Nephron progenitor cell (in vitro differentiated cells): ENCODE measurements at places on chromosomes 4 and X.

DNA sequence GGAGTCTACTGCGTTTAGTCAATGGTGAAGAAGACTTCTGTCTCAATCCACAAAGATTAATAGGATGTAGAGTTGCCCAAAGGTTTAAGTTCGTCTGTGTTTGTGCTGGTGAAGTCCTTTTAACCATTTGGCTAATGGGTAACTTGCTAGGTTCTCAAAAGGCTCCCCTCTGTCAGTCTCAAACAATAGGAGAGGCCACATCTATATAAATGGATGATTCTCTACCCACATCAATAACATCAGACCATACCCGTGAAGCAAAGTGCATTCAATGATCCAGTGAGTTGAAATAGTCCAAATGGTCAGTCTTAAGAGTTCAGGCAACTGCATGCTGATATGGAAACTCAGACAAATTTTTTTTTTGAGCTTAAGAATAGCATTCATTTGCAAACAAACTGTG lies 28.1 kb downstream of the RS1 start:
- DNase-seq: no peak

GRCh38 chr4:81424816-81425755 lies 46.6 kb downstream of the RASGEF1B start:
- DNase-seq: no peak

GRCh38 chrX:19672222-19672812 lies 157.0 kb upstream of the MAP3K15 start:
- DNase-seq: no peak

DNA sequence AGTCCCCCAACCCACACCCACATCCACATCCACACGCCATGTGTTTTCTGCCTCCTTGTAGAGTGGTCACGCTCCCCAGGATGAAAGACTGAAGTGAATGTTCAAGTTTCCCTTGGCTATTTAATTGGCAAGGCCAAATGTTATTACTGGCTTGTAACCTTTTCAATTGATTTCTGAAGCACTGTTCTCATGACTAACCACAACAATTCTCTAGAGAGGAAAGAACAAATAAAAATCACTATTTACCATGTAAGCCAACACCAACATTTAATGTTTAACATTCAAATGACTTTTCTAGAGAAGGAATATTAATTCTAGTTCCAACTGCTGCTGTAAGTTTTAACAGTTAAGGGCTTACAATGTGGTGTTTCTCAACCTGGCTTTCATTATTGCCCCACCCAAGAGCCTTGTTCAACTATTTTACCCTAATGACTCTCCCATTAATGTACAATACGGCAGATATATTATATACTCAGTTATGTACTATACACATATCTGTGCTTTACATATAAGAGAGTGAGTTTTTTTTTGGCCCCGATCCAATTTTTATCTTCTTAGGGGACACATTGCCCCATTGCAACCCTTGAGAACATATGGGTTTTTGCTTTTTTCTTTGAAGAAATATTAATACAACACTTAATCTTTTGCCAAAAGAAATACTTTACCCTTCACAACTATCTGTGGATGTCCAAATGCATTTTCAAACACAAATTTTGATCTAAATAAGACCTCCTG lies 46.5 kb downstream of the RELL1 start:
- DNase-seq: no peak

- DNase-seq: no peak
Observed at GRCh38 chr4:90515191-90515590, 388.0 kb downstream of the CCSER1 start.

GRCh38 chrX:17052210-17052609 lies 105.8 kb downstream of the REPS2 start:
- DNase-seq: no peak

GRCh38 chrX:2627272-2627867 lies 63.7 kb upstream of the CD99 start:
- DNase-seq: peak; percentile 55

DNA sequence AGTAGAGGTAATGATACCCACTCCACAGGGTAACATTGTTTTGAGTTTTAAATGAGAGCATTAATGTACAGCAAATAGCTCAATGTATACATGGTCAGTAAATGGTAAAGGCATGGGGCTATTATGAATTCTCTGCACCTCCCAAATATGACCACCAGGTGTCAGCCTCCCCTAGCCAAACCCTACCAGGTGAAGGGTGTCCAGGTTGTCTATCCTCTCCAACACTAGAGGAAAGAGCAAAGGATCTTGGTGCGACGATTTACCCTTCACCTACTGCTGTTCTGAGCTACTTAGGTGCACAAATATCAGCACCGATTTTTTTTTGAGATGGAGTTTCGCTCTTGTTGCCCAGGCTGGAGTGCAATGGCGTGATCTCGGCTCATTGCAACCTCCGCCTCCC lies 26.5 kb upstream of the XIAP start:
- peak; percentile 57 for DNase-seq

- DNase-seq: no peak
Observed at GRCh38 chrX:48919360-48919841, 577 bp upstream of the PIM2 start.
